Caco-2 (cell line): ENCODE measurements at places on chromosomes 1 and 21.
A peak's percentile ranks its signal among the peaks of the same experiment; 100 is the strongest.

DNA sequence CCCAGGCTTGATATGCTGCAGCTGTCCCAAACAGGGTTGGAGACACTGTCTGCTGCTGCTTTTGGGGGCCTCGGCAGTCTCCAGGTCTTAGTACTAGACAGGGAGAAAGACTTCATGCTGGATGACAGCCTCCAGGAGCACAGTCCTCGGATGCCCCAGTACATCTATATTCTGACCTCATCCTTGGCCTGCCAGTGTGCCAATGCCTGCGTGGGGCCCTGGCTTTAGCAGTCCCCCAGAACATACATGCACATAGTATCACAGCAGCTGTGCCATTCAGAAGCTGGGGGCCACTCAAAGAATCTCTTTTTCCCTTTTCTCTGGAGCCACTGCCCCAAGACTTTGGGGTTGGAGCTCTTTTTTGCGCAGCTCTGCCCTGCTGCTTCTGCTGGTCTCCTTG lies 4.4 kb upstream of the ZSCAN20 start:
- DNase-seq, result no peak
- H3K27ac ChIP-seq, result no peak overlapping the region
- H3K4me1 ChIP-seq, result 0 out of 2 replicates have a peak, but pooled peaks cover 4% of the 10 kb centered on the region
- no peaks in the 10 kb centered on the region for H3K27me3 ChIP-seq
- H3K36me3 ChIP-seq, result no peaks in the 10 kb centered on the region

GRCh38 chr1:178846306-178846705 lies 24.6 kb downstream of the ANGPTL1 start:
- DNase-seq, result no peak
- H3K36me3 ChIP-seq, result no peaks in the 10 kb centered on the region
- H3K27ac ChIP-seq, result no peak overlapping the region
- no peaks in the 10 kb centered on the region for H3K27me3 ChIP-seq
- no peak overlapping the region for H3K4me3 ChIP-seq
- peaks cover 3% of the 10 kb centered on the region; the same call in 1 of the 2 replicates for H3K4me1 ChIP-seq

DNA sequence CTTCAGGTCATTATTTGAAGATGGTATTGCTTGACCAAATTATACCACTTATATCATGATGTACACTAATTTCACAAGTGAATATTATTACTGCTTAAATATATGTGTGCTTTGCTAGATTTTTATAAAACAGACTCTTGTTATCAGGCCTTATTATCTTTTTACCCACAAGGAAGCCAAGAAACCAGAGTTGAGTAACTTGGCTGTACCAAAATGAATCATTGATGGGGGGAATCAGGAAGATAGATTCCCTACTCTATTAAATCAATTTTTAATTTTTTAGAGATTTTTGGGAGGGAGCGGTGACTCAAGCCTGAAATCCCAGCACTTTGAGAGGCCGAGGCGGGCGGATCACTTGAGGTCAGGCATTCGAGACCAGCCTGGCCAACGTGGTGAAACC lies 16.0 kb upstream of the SCCPDH start:
- H3K4me3 ChIP-seq, result no peak overlapping the region
- H3K4me1 ChIP-seq, result peaks cover 11% of the 10 kb centered on the region
- no peaks in the 10 kb centered on the region for H3K36me3 ChIP-seq
- H3K27ac ChIP-seq, result no peak overlapping the region

DNA sequence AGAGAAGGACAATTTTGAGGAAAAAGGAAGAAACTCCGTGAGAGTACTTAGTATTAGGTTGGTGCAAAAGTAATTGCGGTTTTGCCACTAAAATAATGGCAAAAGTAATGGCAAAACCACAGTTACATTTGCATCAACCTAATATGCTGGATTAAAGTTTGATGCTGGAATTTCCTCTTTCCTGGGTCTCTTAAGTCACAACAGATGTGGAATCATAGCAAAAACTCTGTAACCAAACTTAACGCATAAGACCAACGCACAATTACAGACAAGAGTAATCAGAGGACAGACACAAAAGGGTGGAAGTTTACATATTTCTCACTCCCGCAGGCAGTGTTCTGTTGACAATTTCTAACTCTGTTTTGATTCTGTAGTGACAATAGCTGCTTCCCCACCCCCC lies 182.4 kb downstream of the BACH1 start:
- H3K4me3 ChIP-seq, result no peak overlapping the region
- no peaks in the 10 kb centered on the region for H3K27me3 ChIP-seq
- H3K4me1 ChIP-seq, result no peaks in the 10 kb centered on the region
- H3K36me3 ChIP-seq, result no peaks in the 10 kb centered on the region
- H3K27ac ChIP-seq, result no peak overlapping the region

DNA sequence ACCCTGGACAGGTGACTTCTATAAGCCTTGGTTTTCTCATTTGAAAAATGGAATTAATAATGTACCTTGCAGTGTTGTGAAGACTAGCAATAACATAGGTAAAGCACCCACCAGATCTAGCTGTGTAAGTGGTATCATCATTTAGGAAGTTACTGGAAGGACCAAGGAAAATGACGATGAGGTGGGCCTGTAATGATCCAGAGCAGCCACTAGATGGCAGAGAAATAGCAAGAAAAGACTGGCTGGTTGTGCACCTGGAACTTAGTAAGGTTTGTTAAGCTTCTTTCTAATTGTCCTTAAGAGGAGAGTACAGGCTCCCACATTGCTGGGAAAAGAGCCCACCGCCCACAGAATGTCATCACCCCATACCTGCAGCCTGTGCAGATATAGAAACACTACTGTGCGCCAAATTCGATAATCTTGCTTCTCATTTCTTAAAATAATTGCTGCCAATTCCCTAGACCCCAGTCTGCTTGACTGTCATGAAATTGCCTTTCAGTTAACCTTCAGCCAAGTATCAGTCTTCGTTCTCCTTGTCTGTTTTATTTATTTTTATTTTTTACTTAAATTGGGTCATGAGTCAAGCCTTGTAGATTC lies 37.2 kb downstream of the WNT4 start:
- no peaks in the 10 kb centered on the region for H3K27me3 ChIP-seq
- H3K4me3 ChIP-seq, result no peak overlapping the region
- no peak overlapping the region for H3K27ac ChIP-seq
- H3K36me3 ChIP-seq, result no peaks in the 10 kb centered on the region; the same call in 1 of the 2 replicates

DNA sequence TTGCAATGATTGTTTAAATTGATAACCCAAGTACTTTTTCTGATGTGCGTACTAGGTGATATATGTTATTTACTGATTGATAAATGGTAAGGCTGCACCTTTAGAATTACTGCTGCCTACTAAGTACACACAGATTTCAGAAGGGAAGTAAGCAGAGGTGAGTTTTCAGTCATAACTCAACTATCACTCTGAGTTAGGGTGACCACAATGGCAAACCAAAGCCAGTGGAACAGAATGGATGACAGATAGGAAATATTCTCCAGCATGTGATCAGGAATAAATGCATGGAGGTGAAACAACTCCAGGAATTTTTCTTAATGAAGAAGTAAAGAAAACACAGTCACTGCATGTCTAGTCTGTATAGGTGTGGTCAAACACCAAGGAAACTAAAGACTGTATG lies 7.5 kb upstream of the KCNJ15 start:
- no peak overlapping the region for H3K27ac ChIP-seq
- no peaks in the 10 kb centered on the region for H3K4me1 ChIP-seq
- H3K36me3 ChIP-seq, result no peaks in the 10 kb centered on the region
- H3K27me3 ChIP-seq, result no peaks in the 10 kb centered on the region
- no peak for DNase-seq
- no peak overlapping the region for H3K4me3 ChIP-seq

DNA sequence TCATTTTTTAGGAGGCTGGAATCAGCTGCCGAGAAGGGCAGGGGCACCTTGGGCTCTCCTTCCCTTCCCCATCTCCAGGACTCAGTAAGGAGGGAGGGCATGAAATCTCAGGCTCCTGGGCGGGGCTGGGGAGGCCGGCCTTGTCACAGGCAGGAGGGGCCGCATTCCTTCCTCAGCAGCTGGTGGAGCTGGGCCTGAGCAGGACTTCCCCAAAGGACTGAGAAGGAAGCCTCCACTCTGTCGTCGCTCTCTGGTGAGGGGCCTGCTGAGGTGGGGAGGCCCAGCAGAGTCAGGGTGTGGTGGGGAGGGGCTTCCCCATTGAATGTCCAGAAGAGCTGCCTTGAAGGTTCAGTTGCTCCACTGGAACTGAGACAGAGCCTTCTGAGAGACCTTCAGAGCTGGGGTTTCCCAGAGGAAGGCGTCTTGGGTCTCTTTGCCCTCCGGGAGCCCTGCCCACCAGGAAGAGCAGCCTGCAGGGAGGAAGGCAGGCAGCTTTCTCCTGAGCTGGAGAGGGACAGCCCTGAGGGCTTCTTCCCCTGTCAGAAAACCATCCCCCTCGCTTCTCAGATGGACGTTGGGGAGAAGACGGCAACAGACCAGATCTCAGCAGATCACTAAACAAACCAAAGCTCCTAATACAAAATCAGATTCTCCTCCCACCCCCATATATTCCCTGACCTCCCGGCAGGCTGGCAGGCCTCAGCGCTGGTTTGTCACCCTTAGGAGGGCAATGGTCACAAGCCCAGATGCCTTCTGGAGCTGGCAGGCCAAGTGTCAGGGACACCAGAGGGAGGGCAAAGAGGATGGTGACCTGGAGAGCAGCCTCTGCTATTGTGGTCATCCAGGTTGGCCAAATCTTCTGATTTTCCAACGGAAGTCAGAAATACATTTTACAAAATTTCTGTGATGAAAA lies 10.7 kb downstream of the KCNA10 start:
- H3K36me3 ChIP-seq, result no peaks in the 10 kb centered on the region
- peak; percentile 51 for DNase-seq
- H3K4me1 ChIP-seq, result peaks cover 8% of the 10 kb centered on the region
- no peaks in the 10 kb centered on the region for H3K27me3 ChIP-seq

- DNase-seq, result no peak
- no peaks in the 10 kb centered on the region for H3K36me3 ChIP-seq
- H3K4me1 ChIP-seq, result no peaks in the 10 kb centered on the region
Observed at GRCh38 chr1:112743174-112744008, 28.3 kb upstream of the PPM1J start.

GRCh38 chr1:38028671-38029070 lies 16.1 kb downstream of the UTP11 start:
- H3K36me3 ChIP-seq, result no peaks in the 10 kb centered on the region
- no peaks in the 10 kb centered on the region for H3K27me3 ChIP-seq
- H3K4me1 ChIP-seq, result no peaks in the 10 kb centered on the region
- no peak overlapping the region for H3K4me3 ChIP-seq

DNA sequence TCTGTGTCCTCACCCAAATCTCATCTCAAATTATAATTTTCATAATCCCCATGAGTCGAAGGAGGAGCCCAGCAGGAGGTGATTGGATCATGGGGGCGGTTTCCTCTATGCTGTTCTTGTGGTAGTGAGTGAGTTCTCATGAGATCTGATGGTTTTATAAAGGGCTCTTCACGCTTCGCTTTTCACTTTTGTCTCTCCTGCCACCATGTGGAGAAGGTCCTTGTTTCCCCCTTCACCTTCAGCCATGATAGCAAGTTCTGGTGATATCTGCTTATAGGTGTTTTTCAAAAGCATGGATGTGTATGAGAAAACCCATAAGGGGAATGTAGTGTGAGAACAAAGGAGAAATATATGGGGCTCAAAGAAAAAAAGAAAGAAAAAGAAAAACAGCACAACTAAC lies 405.9 kb upstream of the RGS18 start:
- no peaks in the 10 kb centered on the region for H3K36me3 ChIP-seq
- no peaks in the 10 kb centered on the region for H3K4me1 ChIP-seq
- H3K27ac ChIP-seq, result no peak overlapping the region

GRCh38 chr1:66341446-66342089 lies 192.4 kb upstream of the SGIP1 start:
- no peak overlapping the region for H3K27ac ChIP-seq
- H3K27me3 ChIP-seq, result no peaks in the 10 kb centered on the region
- no peak for DNase-seq
- no peaks in the 10 kb centered on the region for H3K4me1 ChIP-seq

DNA sequence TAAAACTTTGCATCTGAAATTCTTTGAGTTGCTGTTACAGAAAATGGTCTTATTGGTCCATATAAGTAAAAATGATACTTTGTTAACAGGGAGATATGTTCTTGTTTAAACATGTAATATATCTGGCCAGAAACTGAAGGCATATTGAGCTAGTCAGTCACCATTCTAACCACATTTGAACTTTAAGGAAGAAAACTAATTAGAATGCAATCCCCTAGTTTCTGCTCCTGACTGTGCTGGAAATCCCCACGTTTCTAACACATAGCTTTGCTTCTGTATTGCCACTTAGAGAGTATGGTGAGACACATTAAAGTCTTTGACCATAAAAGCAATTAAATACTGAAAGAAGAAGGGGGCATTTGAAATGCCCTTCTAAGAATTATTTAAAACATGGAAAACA lies 32.1 kb upstream of the HIVEP3 start:
- no peak for DNase-seq
- no peaks in the 10 kb centered on the region for H3K36me3 ChIP-seq
- no peak overlapping the region for H3K27ac ChIP-seq
- no peaks in the 10 kb centered on the region for H3K4me1 ChIP-seq
- H3K4me3 ChIP-seq, result no peak overlapping the region

GRCh38 chr1:21897844-21898243 lies 39.3 kb downstream of the HSPG2 start:
- peaks cover 4% of the 10 kb centered on the region for H3K36me3 ChIP-seq
- no peak overlapping the region for H3K4me3 ChIP-seq
- H3K27ac ChIP-seq, result peak overlapping the region; percentile 28
- no peaks in the 10 kb centered on the region for H3K27me3 ChIP-seq
- no peak for DNase-seq
- peaks cover 33% of the 10 kb centered on the region for H3K4me1 ChIP-seq

DNA sequence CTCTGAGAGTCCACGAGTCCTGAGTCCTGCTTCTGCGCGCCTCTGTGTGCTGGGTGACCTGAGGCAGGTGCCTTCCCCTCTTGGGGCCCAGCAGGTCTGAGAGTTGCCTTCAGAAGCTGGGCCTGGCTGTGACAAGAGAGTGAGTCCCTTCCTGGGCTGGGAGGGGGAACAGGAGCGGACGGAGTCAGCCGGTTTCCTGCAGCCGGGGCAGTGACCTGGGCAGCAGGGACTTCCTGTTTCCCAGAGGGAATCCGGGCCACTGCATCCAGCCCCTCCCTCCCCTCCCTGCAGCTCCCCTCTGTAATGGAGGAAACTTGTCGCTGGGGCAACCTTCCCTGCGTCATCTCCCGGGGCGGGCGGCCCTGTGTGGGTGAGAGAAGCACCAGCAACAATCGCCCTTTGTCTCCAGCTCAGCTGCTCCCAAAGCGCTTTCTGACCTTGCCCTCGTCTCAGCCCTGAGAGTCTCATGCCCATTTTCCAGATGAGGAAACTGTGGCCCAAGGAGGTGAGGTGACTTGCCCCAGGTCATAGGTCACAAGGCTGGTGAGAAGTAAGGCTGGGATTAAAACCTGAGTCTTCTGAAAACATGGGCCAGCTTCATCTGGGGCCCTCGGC lies 61.1 kb downstream of the SDC3 start:
- no peak for DNase-seq
- H3K36me3 ChIP-seq, result no peaks in the 10 kb centered on the region
- no peaks in the 10 kb centered on the region for H3K4me1 ChIP-seq
- no peaks in the 10 kb centered on the region; the same call in 1 of the 2 replicates for H3K27me3 ChIP-seq
- H3K4me3 ChIP-seq, result no peak overlapping the region

DNA sequence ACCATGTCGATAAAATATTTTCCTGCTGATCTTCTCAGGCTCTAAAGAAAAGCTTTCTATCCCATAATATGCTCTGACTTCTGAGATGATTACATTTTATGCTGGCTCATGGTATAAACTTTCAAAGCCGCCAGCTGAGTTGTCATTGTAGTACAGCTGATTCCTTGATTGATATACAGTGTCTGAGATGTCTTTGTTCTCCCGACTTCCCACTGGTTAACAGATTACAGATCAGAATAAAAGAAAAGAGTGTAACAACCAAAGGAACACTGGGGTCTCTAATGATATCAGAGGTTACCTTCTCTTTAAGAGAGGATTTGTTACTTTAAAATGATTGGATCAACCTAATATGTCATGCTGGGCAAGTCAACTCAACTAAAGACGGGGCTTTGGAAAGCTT lies 485.4 kb upstream of the LRRC7 start:
- H3K27me3 ChIP-seq, result no peaks in the 10 kb centered on the region
- no peaks in the 10 kb centered on the region for H3K36me3 ChIP-seq
- no peaks in the 10 kb centered on the region for H3K4me1 ChIP-seq
- no peak overlapping the region for H3K27ac ChIP-seq
- H3K4me3 ChIP-seq, result no peak overlapping the region
- DNase-seq, result no peak
